ENCODE measurements at places on chromosomes 4 and X. TPM values are rescaled to one million over a fixed set of nuclear protein-coding genes. Genes with fewer than 3 reads are reported as not detected.
A peak's percentile ranks its signal among the peaks of the same experiment; 100 is the strongest.

DNA sequence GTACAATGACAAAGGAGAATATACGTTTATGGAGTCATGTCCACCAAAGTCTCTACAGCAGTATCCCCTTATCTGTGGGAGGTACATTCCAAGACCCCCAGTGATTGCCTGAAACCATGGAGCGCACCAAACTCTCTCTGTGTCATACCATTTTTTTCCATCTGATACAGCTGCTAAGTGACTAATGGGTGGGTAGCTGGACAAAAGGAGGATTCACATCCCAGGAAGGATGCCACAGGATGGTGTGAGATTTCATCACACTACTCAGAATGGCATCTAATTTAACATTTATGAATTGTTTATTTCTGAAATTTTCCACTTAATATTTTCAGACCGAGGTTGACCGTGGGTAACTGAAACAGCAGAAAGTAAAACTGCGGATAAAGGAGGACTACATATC, 49.8 kb upstream of the AGA start:
- no peaks in the 10 kb centered on the region for H3K36me3 ChIP-seq
- no peaks in the 10 kb centered on the region for H3K4me1 ChIP-seq
- DNase-seq = no peak
- peaks cover 2% of the 10 kb centered on the region for H3K27me3 ChIP-seq
- H3K27ac ChIP-seq = no peak overlapping the region

Gene NELFA
- 55.4 TPM for total RNA-seq

DNA sequence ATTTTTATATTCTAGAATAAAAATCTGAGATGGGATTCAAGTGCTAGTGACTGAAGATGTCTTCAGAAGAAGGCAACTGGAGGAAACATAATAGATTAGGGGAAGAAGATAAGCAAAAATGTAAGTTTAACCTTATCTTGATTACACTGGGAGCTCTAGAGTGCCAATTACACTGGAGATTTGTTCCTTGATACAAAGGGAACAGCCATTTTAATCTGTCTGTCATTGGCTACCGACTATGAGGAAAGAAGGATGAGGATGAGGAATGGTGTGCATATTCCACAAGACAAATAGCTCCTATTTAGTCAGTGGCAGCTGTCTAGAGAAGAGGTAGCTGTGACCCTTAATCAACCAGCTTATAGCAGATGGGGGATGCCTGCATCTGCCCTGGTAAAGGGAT, 1034.5 kb upstream of the IGFBP7 start:
- DNase-seq = no peak
- H3K4me3 ChIP-seq = no peak overlapping the region
- no peaks in the 10 kb centered on the region for H3K4me1 ChIP-seq
- no peaks in the 10 kb centered on the region for H3K27me3 ChIP-seq
- no peak overlapping the region for H3K27ac ChIP-seq

- no peaks in the 10 kb centered on the region for H3K4me1 ChIP-seq
- no peaks in the 10 kb centered on the region for H3K36me3 ChIP-seq
- H3K27ac ChIP-seq = no peak overlapping the region
- no peaks in the 10 kb centered on the region for H3K27me3 ChIP-seq
- H3K4me3 ChIP-seq = no peak overlapping the region
Measured at GRCh38 chr4:149781150-149781549, 34.5 kb downstream of the IQCM start.

Gene NSUN7
- total RNA-seq = 0.23 TPM

GRCh38 chrX:57647020-57647419, 33.0 kb downstream of the NLRP2B start:
- no peak for DNase-seq
- H3K4me1 ChIP-seq = no peaks in the 10 kb centered on the region
- no peak overlapping the region for H3K27ac ChIP-seq
- H3K36me3 ChIP-seq = no peaks in the 10 kb centered on the region
- H3K4me3 ChIP-seq = no peak overlapping the region

Gene FGF13
- not detected for total RNA-seq

Gene TMPRSS11B
- not detected for total RNA-seq

GRCh38 chr4:136768925-136769275, 763.4 kb downstream of the PCDH18 start:
- no peak overlapping the region for H3K27ac ChIP-seq
- H3K4me3 ChIP-seq = no peak overlapping the region
- no peaks in the 10 kb centered on the region for H3K36me3 ChIP-seq
- H3K27me3 ChIP-seq = no peaks in the 10 kb centered on the region
- DNase-seq = no peak
- H3K4me1 ChIP-seq = no peaks in the 10 kb centered on the region

Gene HS6ST2
- total RNA-seq = 1.1 TPM

DNA sequence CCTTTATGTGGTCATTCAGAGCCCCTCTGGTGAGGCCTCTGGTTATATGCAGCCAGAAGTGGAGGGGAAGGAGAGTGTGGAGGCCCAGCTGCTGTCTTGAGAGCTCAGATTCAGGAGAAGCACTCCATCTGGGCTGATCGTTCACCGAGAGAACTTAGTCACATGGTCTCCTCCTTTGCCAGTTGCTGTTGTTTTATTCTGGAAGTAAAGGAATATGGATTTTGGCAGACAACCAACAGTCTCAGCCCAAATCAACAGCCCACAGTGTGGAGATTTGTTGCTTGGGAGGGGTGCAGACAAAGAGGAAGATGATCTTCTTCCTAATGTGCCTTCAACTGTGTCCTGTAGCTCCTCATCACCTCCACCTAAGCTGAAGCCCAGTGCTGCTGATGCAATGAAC, 355.4 kb downstream of the ANK2 start:
- no peaks in the 10 kb centered on the region for H3K4me1 ChIP-seq
- H3K27ac ChIP-seq = no peak overlapping the region
- no peak overlapping the region for H3K4me3 ChIP-seq
- no peak for DNase-seq

Gene GYG2
- not detected for total RNA-seq

DNA sequence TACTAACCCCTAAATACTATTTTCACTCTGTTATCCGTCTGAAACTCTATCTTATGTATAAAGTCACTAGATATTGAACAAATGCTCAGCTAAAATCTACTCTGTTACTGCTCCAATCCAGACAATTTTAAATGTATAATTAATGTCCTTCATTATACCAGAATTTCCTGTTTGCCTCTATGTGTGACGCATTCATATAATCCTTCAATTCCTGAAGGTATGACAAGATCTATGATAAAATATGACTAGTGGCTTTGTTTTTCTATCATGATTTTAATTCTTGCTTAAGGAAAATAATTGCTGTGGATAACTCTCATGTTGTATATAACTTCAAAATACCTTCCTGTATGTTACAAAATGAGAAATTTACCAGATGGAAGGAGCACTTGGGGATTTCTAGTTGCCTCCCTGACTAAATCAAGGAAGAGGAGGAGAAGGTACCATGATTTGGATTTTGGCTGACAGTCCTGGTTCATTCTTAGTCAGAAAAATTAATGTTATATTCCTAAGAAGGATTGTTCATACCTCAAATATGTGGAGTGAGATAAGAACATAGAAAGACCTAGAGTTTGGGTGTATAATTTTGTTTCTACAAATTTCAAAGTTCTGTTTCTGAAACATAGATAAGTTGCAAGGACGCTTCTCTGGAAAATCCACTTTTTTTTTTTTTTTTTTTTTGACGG, 4.9 kb downstream of the CXCL6 start:
- H3K4me1 ChIP-seq = no peaks in the 10 kb centered on the region
- no peaks in the 10 kb centered on the region for H3K36me3 ChIP-seq
- peaks cover 16% of the 10 kb centered on the region for H3K27me3 ChIP-seq
- H3K27ac ChIP-seq = no peak overlapping the region
- no peak overlapping the region for H3K4me3 ChIP-seq

Gene PPP1R2C
- total RNA-seq = not detected

Gene SLC7A11
- total RNA-seq = 2.7 TPM

GRCh38 chrX:71604796-71605568, 13.3 kb downstream of the CXCR3 start:
- H3K4me3 ChIP-seq = no peak overlapping the region
- no peak for DNase-seq
- H3K27ac ChIP-seq = peak overlapping the region; percentile 40
- H3K27me3 ChIP-seq = no peaks in the 10 kb centered on the region
- H3K36me3 ChIP-seq = peaks cover 66% of the 10 kb centered on the region
- H3K4me1 ChIP-seq = peaks cover 42% of the 10 kb centered on the region

DNA sequence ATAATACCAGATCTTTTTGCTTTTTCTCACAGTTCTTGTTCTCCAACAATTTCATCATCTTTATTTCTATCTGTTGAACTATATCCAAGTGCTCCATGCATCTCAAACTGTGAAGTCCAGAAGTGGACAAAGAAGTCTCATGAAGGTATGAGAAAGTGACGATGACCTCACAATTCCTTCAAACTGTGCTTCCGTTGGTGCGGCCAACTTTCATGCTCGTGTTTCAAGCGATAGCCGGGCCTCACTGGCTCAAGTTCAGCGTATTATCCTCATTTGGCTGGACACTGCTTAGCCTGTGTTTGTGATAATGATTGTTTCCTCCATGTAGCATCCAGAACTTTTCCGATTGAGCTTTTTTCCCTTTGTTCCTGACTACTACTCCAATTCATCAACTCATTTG, 143.1 kb downstream of the PALLD start:
- no peaks in the 10 kb centered on the region for H3K4me1 ChIP-seq
- H3K27ac ChIP-seq = no peak overlapping the region
- H3K4me3 ChIP-seq = no peak overlapping the region
- no peak for DNase-seq

Gene MAP9
- total RNA-seq = 5.9 TPM

- no peak overlapping the region for H3K4me3 ChIP-seq
- peaks cover 4% of the 10 kb centered on the region for H3K27me3 ChIP-seq
- no peaks in the 10 kb centered on the region for H3K36me3 ChIP-seq
- H3K4me1 ChIP-seq = peaks cover 42% of the 10 kb centered on the region
Measured at GRCh38 chr4:10162341-10163000, 45.9 kb upstream of the WDR1 start.
